Naive thymus-derived CD8-positive, alpha-beta T cell (primary cell): ENCODE measurements at places on chromosomes 16 and 17. TPM values are rescaled to one million over a fixed set of nuclear protein-coding genes. Genes with fewer than 3 reads are reported as not detected.

DNA sequence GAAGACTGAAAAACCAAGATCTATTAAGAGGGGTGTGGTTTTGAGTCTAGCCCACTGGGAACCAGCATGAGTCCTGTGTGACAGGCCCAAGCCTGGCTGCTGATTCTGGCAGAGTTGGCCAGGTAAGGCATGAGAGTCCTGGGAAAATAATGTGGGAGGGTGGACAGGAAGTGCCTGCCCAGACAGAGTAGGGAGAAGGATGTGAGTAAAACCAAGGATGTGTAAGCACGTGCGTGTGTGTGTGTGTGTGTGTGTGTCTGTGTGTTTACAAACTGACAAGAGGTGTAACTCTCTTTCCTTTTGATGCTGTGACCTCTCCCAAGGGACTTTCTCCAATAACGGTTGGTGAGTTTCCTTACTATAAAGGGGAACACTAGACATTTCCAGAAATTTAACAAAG is 15.6 kb upstream of the TEX2 start:
- DNase-seq, result no peak
- H3K27ac ChIP-seq, result no peak overlapping the region
- peaks cover 4% of the 10 kb centered on the region for H3K4me1 ChIP-seq
- no peaks in the 10 kb centered on the region for H3K36me3 ChIP-seq
- H3K27me3 ChIP-seq, result no peaks in the 10 kb centered on the region
- no peak overlapping the region for H3K4me3 ChIP-seq

DNA sequence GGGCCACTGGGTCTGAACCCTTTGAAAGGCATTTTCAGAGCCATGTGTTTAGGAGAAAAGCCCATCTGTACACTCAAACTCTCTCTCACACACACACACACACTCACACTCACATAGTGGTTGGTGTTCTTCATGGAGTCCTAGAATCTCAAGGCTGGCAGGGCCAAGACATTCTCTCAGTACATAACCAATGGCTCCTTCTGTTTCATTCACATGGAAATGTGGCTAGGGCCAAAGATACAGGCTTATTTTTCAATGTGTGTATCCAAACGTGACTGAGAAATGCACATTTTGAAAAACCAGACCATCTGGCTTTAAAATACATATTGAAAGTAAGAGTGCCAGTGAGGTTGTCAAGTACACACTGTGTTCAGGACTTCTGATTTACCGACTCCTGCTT is 59.0 kb upstream of the SALL1 start:
- peaks cover 5% of the 10 kb centered on the region for H3K36me3 ChIP-seq
- no peaks in the 10 kb centered on the region for H3K27me3 ChIP-seq
- no peak overlapping the region for H3K27ac ChIP-seq
- no peak for DNase-seq
- H3K4me3 ChIP-seq, result no peak overlapping the region
- no peaks in the 10 kb centered on the region for H3K4me1 ChIP-seq

DNA sequence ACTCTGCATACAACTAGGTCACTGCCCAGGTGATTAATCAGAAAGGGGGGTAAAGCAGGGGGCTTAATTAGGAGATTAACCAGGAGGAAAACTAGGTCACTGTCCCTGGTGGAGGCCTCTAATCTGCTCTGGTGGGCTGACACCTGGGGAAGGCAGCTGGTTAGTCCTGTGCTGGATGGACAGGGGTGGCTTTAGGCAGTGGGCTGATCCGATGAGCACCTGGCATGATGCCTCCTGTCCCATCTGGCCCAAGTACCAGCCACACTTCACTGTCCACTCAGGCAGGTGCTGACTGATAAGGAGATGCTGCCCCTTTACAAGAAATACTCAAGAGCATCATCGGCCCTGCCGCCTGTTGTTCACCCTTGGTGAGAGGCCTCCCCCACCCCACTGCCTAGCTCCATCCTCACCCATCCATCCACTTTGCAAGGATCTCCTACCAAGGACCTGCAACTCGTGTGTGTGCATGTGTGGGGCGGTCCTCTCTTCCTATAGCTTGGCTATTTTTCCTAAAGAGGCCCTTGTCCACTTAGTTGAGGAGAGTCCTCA is 13.8 kb upstream of the RCVRN start:
- no peak overlapping the region for H3K4me3 ChIP-seq
- no peak overlapping the region for H3K27ac ChIP-seq

- H3K27ac ChIP-seq, result no peak overlapping the region
- H3K36me3 ChIP-seq, result no peaks in the 10 kb centered on the region
- H3K27me3 ChIP-seq, result peaks cover 13% of the 10 kb centered on the region
- no peaks in the 10 kb centered on the region for H3K4me1 ChIP-seq
- H3K4me3 ChIP-seq, result no peak overlapping the region
- no peak for DNase-seq
These were observed 38.7 kb upstream of the GPRC5B start for GRCh38 chr16:19923396-19923795.

GRCh38 chr16:85484347-85485300 is 128.5 kb upstream of the GSE1 start:
- DNase-seq, result no peak
- no peak overlapping the region for H3K4me3 ChIP-seq
- H3K36me3 ChIP-seq, result no peaks in the 10 kb centered on the region
- H3K27ac ChIP-seq, result no peak overlapping the region
- H3K27me3 ChIP-seq, result no peaks in the 10 kb centered on the region
- H3K4me1 ChIP-seq, result peaks cover 14% of the 10 kb centered on the region

DNA sequence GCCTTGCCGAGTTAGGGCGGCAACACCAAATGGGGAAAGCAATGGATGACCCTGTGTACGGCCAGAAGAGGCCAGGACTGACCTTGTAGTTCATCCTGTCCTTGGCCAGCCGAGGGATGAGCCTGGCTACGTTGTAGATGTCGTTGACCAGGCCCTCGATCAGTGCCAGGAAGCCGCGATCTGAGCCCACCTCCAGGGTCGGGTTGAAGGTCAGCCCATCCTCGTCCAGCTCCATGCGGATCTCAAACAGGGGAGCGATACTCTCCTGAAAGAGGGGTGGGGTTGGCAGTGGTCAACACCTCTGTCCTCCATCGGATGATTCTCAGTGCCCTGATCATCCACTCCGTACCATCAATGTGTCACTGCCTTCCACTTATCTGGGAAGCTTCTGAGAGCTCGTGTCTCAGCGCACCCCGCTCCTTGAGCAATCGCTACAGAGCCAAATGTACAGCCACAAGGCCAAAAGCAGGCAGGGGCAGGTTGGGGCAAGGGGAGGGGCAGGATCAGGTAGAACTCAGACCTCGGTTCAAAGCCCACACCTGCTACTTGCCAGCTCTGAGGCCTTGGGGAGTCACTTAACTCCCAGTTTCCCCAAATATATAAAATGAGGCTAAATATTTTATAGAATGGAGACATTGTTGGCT is 39.9 kb downstream of the DNAH17 start:
- H3K4me1 ChIP-seq, result peaks cover 16% of the 10 kb centered on the region
- no peaks in the 10 kb centered on the region for H3K27me3 ChIP-seq
- no peak overlapping the region for H3K4me3 ChIP-seq
- DNase-seq, result no peak
- H3K27ac ChIP-seq, result no peak overlapping the region

DNA sequence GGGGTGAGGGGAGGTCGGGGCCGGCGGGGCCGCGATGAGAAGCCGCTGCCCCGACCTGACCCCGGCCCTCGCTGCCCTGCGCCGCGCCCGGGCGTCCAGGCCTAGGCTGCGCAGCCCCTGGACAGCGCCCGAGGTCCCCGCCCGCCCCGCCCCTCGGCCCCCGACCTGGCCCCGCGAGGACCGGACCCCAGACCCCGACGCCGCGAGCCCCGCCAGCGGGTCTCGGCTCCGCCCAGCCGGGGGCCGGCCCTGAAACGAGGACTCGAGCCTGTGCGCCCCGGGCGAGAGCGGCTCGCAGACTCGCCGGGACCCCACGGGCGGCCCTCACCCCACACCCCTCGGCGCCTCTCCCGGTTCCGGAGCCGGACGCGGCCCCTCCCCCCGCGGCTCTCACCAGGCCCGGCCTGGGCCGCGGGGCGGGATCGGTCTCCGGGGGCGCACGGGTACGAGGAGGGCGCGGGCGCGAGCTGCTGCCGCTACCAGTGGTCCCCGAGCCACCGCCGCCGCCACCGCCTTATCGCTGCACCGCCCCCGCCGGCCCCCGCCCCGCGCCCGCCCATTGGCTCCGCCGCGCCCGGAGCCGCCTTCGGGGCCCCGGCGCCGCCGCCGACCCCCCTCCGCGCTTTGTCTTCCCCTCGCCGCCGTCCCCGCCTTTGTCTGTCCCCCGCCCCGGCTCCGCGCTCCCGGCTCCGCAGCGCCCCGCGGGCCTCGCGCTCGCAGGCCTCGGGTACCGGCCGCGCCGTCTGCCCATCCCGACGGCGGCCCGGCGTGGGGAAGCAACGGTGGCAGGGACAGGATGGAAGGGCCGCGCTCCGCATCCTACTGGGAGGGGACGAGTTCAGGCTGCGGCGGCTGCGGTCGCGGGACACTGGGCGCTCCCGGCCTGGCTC is at the start of gene LIMD2:
Gene LIMD2 (minus strand): TSS at position 488 of the 890 bp plus-strand sequence. CDS start 827 bp downstream, outside the sequence.
- H3K4me3 ChIP-seq, result peak within 1 kb of the TSS; percentile 99
- H3K27ac ChIP-seq, result peak within 1 kb of the TSS; percentile 99
- peaks cover 17% of the 10 kb centered on the region for H3K36me3 ChIP-seq
- H3K4me1 ChIP-seq, result peaks cover 72% of the 10 kb centered on the region

DNA sequence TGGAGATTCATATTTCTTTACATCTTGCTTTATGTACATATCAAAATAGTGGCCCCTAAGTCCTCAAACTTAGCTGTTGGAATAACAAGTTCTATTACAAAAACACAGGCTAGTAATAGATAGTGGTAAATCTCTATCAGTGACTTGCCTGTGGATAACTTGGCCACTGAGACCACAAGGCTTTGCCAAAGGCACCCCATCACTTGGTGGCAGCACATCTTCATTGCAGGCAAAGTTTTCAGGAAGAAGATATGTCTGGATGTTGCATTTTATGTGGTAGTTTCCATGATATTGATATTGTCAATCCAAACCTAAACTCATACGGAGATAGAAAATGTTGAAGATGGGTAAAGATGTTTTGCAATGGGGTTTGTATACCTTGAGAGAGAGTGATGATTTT is 58.5 kb downstream of the KNOP1 start:
- DNase-seq, result no peak
- no peaks in the 10 kb centered on the region for H3K27me3 ChIP-seq
- no peak overlapping the region for H3K4me3 ChIP-seq
- H3K27ac ChIP-seq, result no peak overlapping the region
- peaks cover 51% of the 10 kb centered on the region for H3K36me3 ChIP-seq

GRCh38 chr17:1002412-1002753 is 5.5 kb downstream of the TIMM22 start:
- no peak overlapping the region for H3K4me3 ChIP-seq
- peaks cover 48% of the 10 kb centered on the region for H3K36me3 ChIP-seq
- peaks cover 22% of the 10 kb centered on the region for H3K4me1 ChIP-seq

- H3K4me3 ChIP-seq, result peak overlapping the region; percentile 95
- no peak for DNase-seq
- peaks cover 8% of the 10 kb centered on the region for H3K36me3 ChIP-seq
- no peaks in the 10 kb centered on the region for H3K27me3 ChIP-seq
These were observed 789 bp upstream of the TERF2 start for GRCh38 chr16:69386596-69386995.

DNA sequence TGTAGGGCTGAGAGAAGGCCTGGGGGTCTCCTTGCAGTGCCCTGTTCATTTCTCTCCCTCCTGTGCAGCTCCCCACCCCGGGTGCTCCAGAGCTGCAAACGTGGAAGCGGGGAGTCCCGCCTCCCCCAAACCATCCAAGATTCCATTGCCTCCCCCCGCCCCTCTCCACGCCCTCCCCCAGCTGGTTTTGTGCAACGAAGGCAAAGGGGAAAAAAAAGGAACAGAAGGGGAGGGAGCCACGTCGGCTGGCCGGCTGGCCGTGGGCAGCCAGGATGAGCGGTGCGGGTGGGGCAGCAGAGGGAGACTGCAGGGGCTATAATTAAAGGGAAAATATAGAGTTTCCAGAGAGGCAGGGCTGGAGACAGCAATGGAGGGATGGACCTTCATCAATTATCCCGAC is 1.7 kb upstream of the COL1A1 start:
- H3K27me3 ChIP-seq, result peaks cover 46% of the 10 kb centered on the region
- peaks cover 27% of the 10 kb centered on the region for H3K4me1 ChIP-seq
- peak overlapping the region; percentile 52 for H3K4me3 ChIP-seq
- DNase-seq, result no peak

DNA sequence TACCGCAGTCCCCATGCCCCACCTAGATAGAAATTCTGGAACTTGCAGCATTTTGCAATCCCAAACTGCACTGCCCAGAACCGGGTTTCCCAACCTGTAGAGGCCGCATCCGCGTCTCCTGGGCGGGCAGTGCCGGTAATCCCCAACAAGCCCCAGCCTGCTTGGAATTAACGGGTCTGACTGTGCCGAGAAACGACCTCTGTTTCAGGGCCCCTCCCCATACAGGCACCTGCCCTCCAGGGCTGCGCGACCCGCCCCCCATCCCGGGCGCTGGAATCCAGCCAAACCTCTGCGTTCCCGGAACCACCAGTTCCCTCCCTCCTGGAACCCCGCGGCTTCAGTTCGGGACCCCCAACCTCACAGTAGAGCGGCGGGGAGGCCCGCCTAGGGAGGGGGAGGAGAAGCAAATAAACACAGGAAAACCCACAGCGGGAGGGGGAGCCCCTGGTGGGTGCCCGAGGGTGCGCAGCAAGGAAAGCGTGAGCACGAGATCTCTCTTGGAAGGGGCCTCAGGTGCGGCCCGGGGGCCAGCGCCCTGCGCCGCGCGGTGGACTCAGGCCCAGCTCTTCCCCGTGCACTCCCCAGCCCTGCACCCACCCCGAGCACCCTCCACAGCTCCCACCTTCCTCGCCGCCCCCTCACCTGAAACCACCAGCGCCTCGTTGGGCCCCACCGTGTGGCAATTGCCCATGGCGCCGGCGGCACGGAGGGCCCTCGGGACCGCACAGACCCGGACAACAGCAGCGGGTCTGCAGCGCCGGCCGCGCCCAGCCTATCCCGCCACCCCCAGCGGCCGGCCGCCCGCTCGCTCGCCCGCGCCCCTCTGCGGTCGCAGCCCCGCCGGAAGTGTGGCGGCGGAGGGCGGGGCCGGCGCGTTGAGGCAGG is at the start of gene FLOT2:
Gene FLOT2 (minus strand): TSS at position 850 of the 885 bp plus-strand sequence. CDS start 159 bp downstream, at position 691.
- peaks cover 75% of the 10 kb centered on the region for H3K4me1 ChIP-seq
- H3K27ac ChIP-seq, result peak within 1 kb of the TSS; percentile 97
- H3K4me3 ChIP-seq, result peak within 1 kb of the TSS; percentile 99
- H3K36me3 ChIP-seq, result no peaks in the 10 kb centered on the region
- no peaks in the 10 kb centered on the region for H3K27me3 ChIP-seq

DNA sequence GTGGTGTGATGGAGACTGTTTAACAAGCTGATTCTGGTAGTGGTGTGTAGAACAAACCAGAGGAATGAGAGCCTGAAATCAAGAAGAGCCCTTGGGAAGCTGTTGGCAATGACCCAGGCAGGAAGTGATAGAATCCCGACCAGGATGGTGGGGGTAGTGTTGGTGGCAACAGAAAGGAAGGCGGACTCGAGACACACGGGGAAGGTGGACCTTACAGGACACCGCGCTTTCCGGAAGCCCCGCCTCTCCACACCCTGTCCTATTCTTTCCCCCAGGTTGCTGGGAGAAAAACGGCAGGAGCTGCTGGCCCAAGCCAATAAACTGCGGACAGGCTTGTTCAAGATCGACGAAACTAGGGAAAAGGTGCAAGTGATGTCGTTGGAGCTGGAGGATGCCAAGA is 30.0 kb upstream of the KDM6B start:
- no peaks in the 10 kb centered on the region for H3K36me3 ChIP-seq
- peaks cover 17% of the 10 kb centered on the region for H3K27me3 ChIP-seq
- H3K27ac ChIP-seq, result no peak overlapping the region

GRCh38 chr17:49637050-49637449 is 40.8 kb downstream of the SPOP start:
- peaks cover 4% of the 10 kb centered on the region for H3K36me3 ChIP-seq
- H3K4me3 ChIP-seq, result no peak overlapping the region
- H3K4me1 ChIP-seq, result peaks cover 30% of the 10 kb centered on the region
- no peak overlapping the region for H3K27ac ChIP-seq

The CENPX gene
- polyA plus RNA-seq, result 50.7 TPM

The CBLN1 gene
- not detected for polyA plus RNA-seq

The EFCAB13 gene
- 11.8 TPM for polyA plus RNA-seq

The RNF227 gene
- polyA plus RNA-seq, result 2.4 TPM

The CTRB1 gene
- polyA plus RNA-seq, result not detected

The C16orf54 gene
- polyA plus RNA-seq, result 29.2 TPM

The ITGAL gene
- 121 TPM for polyA plus RNA-seq

The HP gene
- 0.26 TPM for polyA plus RNA-seq

The ABCA10 gene
- not detected for polyA plus RNA-seq

The KRT12 gene
- not detected for polyA plus RNA-seq
